Globus pallidus (tissue), 1 donor: ENCODE measurements at places on chromosomes 2 and 18.

GRCh38 chr2:120105360-120105759 is 92.5 kb downstream of the EPB41L5 start:
- DNase-seq = no peak

DNA sequence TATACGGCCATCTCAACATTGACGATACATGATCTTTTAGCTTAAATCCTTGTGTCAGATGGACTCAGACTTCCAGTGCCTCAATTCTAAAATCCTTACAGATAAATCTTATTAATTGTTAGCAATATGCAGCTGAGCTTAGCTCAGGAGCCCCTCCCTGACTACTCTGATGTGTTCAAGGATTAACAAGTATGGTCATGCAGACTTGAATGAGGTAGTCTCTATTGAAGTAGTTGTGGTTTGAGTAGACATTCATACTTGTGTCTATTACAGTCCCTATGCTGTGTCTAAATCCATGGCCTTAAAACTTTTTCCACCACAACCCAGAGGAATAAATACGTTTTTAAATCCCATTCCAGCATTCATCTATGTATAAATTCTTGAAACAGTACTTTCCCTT is 119.5 kb downstream of the NUP35 start:
- DNase-seq = no peak

DNA sequence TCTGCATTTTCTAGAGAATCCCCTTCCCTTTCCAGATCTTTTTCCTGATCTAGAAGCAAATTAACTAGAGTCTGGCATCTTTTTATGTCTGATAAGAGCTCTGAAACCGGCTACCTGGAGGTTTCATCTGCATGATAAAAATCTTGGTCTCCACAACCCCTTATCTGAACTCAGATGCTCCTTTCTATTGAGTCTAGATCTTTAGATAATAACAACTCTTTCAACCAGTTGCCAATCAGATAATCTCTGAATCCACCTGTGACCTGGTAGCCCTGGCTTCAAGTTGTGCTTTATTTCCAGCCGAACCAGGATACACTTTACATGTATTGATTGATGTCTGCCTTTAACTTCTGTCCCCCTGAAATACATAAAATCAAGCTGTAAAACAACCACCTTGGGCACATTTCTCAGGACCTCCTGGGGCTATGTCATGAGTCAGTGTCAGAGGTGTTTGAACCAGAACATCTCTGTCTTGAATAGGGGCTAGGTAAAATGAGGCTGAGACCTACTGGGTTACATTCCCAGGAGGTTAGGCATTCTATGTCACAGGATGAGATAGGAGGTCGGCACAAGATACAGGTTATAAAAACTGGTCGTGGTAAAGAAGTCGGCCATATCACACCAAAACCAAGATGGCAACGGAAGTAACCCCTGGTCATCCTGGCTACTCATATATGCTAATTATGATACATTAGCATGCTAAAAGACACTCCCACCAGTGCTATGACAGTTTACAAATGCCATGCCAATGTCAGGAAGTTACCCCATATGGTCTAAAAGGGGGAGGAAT is 20.8 kb downstream of the RALBP1 start:
- no peak for DNase-seq

DNA sequence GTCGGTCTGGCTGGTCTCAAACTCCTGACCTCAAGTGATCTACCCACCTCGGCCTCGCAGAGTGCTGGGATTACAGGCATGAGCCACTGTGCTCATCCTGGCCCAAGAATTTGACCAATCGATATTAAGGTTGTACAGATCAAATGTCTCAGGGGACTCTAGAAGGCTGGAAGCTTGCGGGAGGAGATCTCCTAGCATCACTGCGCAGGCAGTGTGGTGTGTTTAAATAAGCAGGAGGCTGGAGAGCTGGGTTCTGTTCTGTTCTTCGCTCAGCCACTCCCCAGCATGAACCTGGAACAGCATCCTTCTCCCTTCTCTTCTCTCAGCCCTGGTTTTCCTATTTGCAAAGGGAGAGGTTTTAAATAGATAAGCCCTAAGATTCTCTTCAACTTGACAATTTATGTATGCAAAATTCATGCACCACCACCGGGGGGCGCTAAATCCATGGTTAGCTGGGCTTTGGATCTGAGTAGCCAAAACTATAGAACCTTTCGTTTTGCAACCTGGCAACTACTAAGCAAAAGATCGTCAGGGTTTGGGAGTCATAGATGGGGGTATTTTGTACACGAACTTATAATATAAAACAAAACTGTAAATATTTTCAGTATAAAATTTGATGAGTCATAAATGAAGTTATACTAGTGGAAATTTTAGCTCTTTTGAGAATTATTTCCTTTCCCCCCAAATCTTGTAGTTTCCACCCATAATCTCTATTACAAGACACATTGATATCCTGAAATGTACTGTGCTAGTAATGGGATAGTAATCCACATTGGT is 60.6 kb downstream of the SLC16A14 start:
- DNase-seq = peak; percentile 58

DNA sequence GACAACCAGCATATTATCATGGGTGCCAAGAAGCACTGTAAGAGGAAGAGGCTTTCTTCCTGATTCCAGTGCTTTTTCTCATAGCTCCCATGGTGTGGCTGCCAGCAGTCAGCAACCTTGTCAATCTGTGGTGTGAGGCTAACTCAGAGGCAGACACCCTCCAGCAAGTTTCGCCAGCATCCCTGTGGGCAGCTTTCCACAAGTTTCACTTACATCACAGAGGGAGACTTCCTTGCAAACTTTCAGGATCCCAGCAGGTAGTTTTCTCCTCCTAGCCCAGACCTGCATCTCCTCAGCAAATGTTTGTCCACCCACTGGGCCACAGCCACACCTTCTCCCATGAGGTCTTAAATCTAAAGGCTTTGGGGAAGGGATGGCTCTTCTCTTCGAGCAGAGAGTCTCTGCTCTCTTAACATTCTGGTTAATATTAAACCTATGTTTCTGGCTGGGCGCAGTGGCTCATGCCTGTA is 9.1 kb downstream of the DNAH7 start:
- no peak for DNase-seq

- no peak for DNase-seq
Measured at GRCh38 chr2:176566496-176566895, 297.3 kb downstream of the MTX2 start.
